Activated naive CD8-positive, alpha-beta T cell treated with anti-CD3 and anti-CD28 coated beads for 36 hours (primary cell): ENCODE measurements at places on chromosomes 6 and 20. TPM values are rescaled to one million over a fixed set of nuclear protein-coding genes. Genes with fewer than 3 reads are reported as not detected.

Gene CAGE1
- 0.10 TPM for total RNA-seq

Gene RBM39
- total RNA-seq: 349 TPM

Gene LRFN2
- total RNA-seq: not detected

Gene THBS2
- total RNA-seq: not detected

Gene BHLHE23
- total RNA-seq: not detected

Gene SRXN1
- 17.0 TPM for total RNA-seq
